ENCODE measurements at places on chromosomes 11 and 22. TPM values are rescaled to one million over a fixed set of nuclear protein-coding genes. Genes with fewer than 3 reads are reported as not detected.

SYT12 gene
- 0.43 TPM for total RNA-seq

OR6A2 gene
- 0.32 TPM for total RNA-seq

SAA1 gene
- 0.43 TPM for total RNA-seq

IGLL1 gene
- total RNA-seq: not detected

OR8H1 gene
- not detected for total RNA-seq

ZDHHC8 gene
- total RNA-seq: 8.1 TPM

KREMEN1 gene
- total RNA-seq: 2.6 TPM

RASSF10 gene
- total RNA-seq: not detected

DNA sequence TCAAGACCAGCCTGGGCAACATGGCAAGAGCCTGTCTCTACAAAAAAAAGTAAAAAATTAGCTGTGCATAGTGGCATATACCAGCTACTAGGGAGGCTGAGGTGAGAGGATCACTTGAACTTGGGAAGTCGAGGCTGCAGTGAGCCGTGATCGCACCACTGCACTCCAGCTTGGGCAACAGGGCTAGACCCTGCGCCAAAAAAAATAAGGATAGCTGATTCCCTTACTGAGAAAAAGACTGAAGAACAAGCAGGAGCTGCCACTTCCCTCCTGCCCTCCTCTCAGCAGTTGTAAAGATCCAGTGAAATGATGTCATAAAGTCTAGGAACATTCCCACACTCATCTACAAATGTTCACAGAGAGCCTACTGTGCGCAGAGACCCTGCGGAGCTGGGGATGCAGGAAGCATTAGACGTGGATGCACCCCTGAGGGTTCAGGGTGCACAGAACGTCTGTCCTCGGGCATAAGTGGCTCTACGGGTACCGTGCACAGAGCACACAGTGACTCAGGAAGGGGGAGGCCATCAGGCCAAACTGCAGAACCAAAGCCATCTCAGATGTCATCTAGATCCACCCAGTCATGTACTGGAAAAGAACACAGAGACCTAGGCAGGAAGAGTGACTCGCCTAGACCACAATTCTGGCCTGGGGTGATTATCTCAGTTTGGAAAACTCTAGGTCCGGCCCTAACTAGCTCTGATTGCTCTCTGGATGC, 11.7 kb downstream of the SEC14L2 start:
- peak; percentile 38 for DNase-seq

DNA sequence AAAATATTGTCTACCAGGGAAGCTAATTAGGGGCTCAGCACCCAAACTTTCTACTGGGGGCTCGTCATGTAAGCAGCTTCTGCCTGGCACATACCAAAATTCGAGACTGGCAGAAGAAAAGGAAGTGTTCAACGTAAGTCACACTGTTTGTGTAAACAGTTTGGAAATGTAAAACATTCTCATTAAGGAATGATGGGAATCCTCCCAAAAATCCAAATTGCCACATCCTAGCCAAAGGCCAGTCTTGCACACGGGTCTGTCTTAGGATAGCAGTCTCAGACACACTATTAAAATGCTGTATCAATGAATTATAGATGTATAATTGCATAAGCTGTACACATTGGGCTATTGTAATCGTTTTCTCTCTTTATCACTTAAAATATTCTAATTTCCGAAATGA, 28.9 kb downstream of the CUL5 start:
- DNase-seq: peak; percentile 72

GRCh38 chr11:69671734-69672465, 3.3 kb downstream of the LTO1 start:
- DNase-seq: no peak

DNA sequence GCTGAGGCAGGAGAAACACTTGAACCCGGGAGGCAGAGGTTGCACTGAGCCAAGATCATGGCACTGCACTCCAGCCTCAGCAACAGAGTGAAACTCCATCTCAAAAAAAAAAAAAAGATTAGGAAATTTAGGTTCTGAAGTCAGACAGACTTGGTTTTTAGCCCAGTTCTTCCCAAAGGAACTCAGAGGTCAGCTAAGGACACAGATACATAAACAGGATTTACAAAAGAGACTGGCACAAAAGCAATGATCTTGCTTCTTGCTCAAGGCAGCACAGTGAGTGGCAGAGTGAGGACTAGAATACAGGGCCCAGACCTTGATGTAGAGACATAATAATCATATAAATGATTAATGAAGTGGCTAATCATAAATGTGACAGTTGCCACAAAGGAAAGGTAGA, 25.4 kb upstream of the RRAS2 start:
- DNase-seq: peak; percentile 80

DNA sequence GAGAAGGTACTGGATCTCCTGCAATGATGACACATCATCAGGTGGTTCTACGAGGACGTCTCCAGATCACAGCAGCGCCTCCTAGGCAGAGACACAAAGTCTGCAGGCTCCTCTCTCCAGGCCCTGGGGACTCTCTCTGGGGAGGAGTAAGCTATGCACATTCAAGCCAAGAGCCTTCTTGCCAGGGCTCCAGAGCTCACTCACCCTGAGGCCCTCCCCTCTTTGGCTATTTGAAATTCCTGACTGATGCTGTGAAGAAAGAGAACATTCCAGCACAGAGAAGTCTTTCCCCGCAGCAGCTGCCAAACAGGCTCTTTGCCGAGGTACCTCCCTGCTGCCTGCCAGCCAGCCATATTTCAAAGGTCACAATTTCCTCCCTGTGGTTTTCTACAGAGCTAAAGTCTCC, 204.9 kb downstream of the CSNK2A3 start:
- DNase-seq: peak; percentile 61

DNA sequence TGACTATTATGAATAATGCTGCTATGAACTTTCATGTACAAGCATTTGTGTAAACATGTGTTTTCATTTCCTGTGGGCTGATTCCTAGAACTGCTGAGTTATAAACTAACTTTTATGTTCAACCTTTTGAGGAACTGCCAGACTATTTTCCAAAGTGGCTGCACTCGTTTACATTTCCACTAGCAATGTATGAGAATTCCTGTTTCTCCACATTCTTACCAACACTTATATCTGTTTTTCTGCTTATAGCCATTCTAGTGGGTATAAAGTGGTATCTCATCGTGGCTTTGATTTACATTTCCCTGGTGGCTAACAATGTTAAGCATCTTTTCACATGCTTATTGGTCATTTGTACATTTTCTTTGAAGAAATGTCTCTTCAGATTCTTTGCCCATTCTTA, 35.2 kb upstream of the SCUBE2 start:
- DNase-seq: peak; percentile 27

- DNase-seq: no peak
These were observed 895 bp downstream of the KLHDC7B start for GRCh38 chr22:50546326-50547262.

DNA sequence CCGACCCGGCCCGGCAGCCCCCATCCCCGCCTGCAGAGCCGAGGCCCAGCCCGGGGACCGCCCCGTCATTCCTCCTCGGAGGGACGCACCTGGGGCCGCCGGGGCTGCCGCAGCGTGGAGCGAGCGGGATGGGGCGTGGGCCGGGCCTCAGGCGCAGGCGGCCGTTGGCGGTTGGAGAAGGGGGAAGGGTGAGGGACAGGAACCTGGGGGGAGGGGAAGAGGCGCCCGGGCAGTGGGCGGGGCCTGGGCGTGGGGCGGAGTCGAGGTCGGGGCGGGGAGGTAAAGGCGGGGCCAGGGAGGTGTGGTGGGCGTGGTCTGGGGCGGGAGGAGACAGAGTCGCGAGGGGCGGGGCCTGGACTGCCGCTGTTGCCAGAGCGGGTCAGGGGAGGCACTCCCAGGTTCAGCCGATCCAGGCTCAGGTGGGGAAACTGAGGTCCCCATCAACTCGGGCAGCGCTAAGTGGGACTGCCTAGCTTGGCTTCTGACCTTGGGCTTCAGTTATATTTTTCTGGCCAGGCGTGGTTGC, at the start of gene TESMIN:
TESMIN (minus strand) TSS at position 190 of the 526 bp plus-strand sequence. CDS start 860 bp downstream, outside the sequence.
- DNase-seq: peak; percentile 80

GRCh38 chr11:72202571-72202970, 10.6 kb downstream of the FOLR1 start:
- no peak for DNase-seq

- peak; percentile 39 for DNase-seq
These were observed 2.3 kb upstream of the DUSP8 start for GRCh38 chr11:1574238-1574932.

DNA sequence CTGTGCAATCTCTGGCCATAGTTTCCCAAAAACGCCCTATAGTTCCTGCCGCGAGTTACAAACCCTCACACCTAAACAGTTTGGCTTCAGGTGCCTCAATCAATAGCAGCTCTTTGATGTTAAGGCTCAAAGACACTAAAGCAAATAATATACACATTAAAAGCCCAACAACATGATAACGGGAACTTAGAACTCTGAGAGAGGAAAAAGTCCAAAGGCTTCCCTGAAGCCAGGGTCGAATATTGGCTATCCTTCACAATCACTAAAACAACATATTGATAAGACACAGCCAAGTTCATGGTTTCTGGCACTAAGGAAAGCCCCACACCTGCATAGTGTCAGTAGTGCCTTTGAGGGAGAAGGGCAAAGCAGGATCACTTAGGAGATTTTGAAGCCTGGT, 54.9 kb downstream of the NTM start:
- DNase-seq: no peak

GRCh38 chr11:75644946-75645345, 23.9 kb downstream of the MAP6 start:
- DNase-seq: no peak

- no peak for DNase-seq
These were observed 151.7 kb downstream of the ATXN10 start for GRCh38 chr22:45823336-45823735.

DNA sequence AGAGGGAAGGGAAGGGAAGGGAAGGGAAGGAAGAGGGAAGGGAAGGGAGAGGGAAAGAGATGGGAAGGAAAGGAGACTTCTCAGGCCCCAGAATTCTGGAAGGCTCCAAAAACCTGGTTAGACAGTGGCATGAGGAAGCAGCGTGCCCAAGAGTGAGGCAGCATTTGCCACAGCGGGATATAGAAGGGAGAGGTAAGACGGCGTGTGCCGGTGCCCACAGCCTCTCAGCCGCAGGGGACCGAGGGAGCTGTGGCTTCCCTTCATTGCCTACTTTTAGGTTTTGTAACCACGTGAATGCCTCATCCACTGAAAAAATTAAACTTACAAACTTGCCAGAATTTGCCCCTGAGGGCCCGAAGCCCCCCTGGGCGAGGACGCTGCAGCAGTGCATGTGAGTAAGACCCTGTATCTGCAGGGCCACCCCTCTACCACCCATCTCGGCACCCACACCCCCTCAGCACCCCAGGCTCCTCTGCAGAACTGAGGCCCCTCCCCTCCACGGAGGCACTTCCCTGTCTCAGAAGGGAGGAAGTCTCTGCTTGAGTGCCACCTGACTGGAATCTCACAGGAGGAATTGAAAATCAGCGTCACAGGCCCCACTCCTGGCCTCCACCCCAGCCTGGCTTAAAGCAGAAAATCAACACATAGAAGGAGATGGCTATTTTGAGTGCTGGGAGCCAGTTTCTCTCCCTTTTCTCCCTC, 58.1 kb downstream of the LINC01488 start:
- no peak for DNase-seq

DNA sequence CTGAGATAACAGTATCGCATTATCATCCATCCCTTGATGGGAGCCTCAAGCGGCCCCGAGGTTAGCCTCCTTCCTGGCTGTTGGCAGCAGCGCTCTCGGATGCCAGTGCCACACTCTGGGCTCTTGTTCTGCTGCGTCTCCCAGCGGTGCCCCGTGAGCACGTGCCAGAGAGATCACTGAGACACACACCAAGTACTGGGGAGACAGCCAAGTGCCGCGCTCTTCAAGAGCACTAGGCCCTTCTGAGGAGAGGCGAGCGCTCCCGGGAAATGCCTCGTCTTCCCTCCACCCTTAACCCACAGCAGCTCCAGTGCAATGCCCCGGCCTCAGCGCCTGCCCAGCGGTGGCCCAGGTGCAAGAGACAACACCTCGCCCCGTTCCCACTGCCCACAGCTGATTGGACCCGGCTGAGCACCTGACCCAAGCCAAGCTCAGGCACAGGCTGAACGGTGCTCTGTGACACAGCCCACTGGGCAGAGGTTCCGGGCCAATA, 248.3 kb upstream of the NARS2 start:
- DNase-seq: no peak
